ENCODE measurements at places on chromosomes 7 and 10. TPM values are rescaled to one million over a fixed set of nuclear protein-coding genes. Genes with fewer than 3 reads are reported as not detected.

DNA sequence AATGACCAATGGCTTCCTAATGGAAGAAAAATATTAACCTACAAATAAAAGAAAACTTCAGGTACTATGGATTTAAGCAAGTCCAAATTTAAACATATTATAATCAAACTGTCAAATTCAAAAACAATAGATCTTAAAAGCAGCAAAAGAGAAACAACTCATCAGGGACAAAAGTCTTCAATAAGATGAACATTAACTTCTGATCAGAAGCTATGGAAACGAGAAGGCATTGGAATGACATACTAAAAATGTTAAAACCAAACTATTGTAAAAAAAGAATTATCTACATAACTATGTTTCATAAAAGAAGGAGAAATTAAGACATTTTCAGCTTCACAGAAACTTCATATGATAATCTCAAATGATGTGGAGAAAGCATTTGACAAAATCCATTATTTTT is 334.7 kb downstream of the ANKRD7 start:
- no peak for DNase-seq

DNA sequence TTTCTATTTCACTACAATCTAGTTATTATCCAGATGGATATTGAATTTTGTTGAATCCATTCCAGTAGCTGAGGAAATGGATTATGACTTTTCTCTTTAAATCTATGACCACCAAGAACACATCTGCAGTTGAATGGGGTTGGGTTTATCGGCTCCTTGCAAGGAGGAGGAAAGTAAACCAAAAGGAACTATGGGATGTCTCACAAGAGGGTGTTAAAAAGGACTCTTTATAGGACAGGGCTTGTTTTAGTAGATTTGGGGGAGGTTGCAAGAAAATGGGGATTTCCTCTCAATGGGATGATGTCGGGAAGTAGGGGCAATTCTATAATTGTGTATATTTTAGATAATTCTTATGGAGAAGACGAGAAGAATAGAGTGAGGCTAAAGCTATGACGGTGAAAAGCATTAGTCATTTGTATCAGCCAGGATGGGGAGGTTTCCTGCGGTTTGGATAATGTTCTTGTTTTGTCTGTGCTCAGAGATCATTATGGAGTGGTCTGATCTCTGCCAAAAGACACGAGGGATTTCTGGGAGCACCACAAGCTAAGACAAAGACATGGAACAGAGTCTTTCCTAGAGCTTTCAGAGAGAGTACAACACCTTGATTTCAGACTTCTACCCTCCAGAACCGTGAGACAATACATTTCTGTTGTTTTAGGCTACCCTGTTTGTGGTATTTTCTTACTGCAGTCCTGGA is 5.3 kb upstream of the LRRC61 start:
- DNase-seq: no peak

GRCh38 chr7:38451840-38452239 is 178.4 kb upstream of the TARP start:
- DNase-seq: no peak

The CPA2 gene
- total RNA-seq: not detected

- no peak for DNase-seq
Measured at GRCh38 chr7:35565927-35566326, 129.0 kb downstream of the HERPUD2 start.

DNA sequence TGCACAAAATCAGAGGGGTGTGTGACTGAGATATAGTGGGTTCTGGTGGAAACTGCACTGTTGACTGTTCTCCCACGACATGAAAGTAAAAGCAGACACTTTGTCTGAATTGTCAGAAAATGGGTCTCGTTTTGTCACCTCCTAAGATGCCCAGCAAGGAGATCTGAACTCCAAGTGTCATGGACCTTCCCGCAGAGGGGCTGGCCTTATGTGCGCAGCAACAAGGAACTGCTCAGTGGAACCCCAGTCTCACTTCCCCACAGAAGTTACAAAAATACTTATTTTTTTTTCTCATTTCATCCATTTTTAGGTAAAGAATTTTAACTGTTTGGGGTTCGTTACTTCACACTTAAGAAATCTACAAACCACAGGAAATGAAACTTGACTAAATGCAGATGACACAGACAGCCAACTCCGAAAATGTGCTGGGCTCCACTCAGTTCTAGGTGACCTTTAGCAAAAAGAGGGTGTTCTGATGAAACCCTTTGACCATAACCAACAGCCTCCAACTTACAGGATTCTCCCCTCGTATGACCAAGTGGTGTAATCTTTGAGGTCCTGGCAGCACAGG is 115.0 kb downstream of the FAM107B start:
- DNase-seq: no peak

DNA sequence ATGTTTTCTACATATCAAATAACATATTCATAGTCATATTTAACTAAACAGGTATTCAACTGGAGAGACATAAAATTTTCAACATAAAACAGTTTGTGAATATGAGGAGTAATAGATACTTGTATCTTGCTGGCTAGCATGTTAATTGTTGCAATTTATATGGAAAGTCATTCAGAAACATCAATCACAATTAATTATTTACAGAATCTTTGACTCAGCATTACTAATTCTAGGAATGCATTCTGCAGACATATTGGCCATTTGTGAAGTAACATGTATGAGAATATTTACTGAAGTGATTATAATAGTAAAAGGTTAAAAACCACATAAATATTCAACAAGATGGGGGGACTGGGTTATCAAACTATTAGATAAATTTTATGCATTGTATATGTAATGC is 203.7 kb downstream of the TSPAN12 start:
- DNase-seq: no peak

The CLCN1 gene
- not detected for total RNA-seq

The CUBN gene
- total RNA-seq: 1.1 TPM

DNA sequence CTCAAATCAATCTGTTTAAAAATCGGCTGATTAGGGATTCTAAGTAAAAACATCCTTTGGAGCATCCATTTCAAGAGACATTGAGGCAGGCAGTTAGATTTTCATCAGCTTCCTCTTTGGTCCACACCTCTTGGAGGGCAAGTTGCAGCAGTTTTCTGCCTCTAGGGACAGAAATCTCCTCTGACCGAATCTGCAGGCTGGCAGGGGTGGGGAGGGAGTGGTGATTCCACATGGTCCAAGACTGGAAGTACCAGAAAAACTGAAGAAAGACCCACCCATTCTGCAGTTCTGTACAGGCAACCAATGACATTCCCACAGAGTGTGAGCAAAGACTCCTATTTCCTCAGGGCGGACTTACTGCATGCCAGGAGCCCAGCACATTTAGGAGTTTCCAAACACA is 29.0 kb downstream of the FGFBP3 start:
- DNase-seq: no peak

- no peak for DNase-seq
Measured at GRCh38 chr10:55212051-55212450, 411.0 kb upstream of the PCDH15 start.

DNA sequence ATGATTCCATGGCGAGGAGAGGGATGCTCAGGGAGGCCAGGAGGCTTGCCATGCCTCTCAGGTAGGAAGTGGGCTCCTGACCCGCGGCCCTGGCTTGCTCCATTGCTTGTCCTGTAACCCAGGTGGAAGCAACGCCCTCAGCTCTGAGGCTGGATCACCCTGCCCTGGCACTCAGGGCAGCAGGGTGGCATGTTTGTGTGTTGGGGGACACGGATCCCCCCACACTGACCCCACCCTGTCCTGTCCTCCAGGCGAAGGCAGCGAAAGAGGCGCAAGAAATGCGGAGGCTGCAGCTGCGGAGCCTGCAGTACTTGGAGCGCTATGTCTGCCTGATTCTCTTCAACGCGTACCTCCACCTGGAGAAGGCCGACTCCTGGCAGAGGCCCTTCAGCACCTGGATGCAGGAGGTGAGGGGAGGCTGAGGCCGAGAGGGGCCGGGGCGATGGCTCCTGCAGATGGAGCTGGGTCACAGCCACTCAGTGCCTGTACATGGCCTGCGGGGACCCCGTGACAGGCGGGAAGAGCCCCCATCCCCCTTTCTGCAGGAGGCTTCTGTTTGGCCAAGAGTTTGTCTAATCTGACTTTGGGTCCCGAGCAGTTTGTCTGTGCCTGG is 38.3 kb downstream of the PRF1 start:
- DNase-seq: peak; percentile 61

The MRPS24 gene
- 123 TPM for total RNA-seq

The TAS2R4 gene
- 1.4 TPM for total RNA-seq

GRCh38 chr7:121620206-121620605 is 224.1 kb upstream of the FAM3C start:
- DNase-seq: no peak

The PTTG1IP2 gene
- total RNA-seq: not detected

DNA sequence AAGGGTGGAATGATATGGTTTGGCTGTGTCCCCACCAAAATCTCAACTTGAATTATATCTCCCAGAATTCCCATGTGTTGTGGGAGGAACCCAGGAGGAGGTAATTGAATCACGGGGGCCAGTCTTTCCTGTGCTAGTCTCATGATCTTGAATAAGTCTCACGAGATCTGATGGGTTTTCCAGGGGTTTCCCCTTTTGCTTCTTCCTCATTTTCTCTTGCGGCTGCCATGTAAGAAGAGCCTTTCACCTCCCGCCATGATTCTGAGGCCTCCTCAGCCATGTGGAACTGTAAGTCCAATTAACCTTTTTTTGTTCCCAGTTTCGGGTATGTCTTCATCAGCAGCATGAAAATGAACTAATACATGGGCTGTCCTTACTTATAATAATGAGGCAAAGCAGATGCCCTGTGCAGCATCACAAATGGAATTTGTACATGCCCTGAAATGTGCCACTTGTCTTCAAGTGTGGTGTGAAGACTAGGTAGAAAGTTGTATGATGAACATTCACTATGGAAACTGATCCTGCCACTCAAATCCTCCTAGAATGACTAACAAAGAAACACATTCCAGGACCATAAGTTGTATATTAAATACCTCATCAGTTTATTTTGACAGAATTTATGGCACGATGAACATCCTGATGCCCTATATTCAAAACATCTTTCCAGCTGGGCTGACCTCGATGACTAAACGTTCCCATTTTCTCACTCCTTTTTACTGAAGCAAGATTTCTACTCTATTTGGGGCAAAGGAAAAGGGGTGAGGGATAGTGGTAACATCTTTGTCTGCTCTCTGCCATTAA is 122.8 kb upstream of the CTTNBP2 start:
- DNase-seq: no peak

DNA sequence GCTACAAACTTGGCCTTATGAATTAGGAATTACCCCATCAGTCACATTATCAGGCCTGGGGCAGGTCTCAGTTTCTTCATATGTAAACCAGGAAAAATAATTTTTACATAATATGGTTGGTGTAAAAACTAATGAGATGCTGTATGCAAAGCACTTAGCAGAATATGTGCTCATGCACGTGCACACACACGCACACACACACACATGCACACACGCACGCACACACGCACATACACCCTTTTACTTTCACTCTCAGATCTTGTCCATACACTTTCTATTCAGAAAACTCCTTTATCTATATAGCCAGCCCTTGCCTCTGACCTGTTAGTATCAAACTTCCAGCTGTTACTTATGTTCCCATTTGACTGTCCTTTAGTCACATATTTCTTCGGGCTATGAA is 92.7 kb downstream of the CREB5 start:
- no peak for DNase-seq

DNA sequence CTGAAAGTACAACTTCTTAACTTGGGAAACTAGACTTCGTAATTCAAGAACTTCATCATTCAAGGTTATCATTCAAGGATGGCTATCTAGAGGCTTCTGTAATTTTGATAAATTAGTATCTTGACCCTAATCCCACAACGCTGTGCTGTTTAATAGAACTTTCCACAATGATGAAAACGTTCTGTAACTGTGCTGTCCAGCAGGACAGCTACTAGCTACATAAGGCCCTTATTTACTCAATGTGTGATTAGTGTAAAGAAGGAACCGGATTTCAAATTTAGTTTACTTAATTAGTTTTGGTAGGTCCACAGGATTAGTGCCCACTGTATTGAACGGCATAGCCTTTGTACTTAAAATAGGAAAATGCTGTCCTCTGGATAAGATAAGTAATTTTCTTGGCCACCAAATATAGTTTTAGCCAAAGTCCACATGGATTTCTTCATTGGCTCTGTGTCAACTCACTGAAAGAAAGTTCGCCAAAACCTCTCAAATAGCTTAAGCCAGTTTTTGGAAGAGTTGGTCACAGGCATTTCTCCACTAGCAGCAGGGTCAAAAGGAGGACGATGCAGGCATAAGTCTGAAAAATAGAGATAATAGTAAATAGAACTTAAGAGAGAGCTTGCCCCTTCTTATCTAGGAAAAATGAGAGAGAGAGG is 17.3 kb downstream of the DGKI start:
- DNase-seq: no peak

DNA sequence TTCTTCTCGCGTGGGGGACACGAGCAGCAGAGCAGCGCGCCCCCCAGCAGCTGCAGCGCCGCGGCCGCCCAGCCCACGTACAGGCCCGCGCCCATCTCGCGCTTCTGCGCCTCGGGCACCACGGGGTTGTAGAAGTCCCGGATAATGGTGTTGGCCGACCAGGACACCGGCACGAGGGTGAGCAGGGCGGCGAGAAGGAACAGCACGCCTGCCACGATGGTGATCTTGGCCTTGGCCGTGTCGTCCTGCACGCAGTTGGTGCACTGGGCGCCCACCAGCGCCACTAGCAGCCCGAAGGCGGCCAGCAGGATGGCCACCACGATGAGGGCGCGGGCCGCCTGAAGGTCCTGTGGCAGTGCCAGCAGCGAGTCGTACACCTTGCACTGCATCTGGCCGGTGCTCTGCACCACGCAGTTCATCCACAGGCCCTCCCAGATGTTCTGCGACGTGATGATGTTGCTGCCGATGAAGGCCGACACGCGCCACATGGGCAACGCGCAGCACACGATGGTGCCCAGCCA is 529 bp downstream of the CLDN3 start:
- DNase-seq: no peak

The GRID2IP gene
- not detected for total RNA-seq
